ENCODE measurements at places on chromosomes 12 and 14.

DNA sequence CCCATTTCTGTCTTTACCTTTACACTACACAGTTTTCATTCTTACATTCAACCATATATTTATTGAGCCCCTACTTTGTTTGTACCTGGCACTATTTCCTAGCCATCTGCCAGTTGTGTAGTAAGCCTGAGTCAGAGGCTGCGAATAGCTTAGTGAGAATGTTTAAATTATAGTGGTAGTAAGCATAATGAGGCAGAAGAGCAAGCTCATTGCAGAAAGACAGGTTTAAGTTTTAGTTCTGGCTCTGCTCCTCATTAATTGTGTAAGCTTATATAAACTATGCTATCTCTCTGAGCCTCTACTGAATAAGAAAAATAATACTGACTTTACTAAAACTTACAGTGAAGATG lies 123.5 kb downstream of the NAV3 start:
- no peak for DNase-seq

- no peak for DNase-seq
These were observed 9.1 kb upstream of the CDC42BPB start for GRCh38 chr14:103066399-103066798.

DNA sequence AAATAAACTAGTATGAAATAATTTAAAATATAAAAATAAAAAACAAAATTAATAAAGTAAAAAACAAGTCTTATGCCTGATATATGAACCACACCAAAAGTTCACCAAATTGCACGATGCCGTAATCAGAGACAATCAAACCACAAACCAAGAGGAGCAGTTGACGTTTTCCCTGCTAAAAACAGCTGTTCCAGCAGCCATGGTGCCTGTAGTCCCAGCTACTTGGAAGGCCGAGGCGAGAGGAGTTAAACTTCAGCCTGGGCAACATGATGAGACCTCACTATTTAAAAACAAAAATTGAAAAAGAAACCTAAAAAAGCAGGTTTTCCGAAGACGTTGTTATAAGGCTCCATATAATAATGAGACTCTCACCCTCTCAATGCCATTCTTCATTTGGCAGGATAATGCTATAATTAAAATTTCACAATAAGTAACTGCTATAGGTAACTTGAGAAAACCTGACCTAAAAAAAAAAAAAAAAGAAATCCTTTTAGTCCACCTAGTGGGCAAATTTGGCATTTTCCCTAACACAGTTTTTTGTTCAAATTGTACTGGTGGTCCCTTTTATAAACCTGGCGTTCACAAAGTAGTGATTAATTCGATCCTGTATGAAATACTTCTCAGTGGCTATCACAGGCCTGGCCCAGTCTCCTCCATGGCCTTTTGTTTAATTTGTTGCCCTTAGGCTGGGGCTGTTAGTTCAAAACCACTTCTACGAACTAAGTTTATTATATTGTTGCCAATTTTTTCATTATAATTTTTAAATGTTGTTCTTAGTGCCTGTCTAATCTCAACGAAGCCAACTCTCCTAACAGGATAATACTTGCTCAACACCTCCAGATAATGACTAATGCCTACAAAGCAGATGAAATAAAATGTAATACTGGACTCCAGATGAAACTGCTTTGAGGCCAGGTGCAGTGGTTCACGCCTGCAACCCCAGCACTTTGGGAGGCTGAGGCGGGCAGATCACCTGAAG lies 62.1 kb downstream of the TNFAIP2 start:
- peak; percentile 33 for DNase-seq

GRCh38 chr14:85273099-85273677 lies 256.8 kb upstream of the FLRT2 start:
- no peak for DNase-seq

- peak; percentile 73 for DNase-seq
These were observed 3.7 kb upstream of the NECAP1 start for GRCh38 chr12:8078398-8078797.

- DNase-seq: peak; percentile 15
These were observed 35.9 kb downstream of the ACADS start for GRCh38 chr12:120761519-120761934.

GRCh38 chr14:22870811-22871223 lies 723 bp upstream of the LRP10 start:
- no peak for DNase-seq

DNA sequence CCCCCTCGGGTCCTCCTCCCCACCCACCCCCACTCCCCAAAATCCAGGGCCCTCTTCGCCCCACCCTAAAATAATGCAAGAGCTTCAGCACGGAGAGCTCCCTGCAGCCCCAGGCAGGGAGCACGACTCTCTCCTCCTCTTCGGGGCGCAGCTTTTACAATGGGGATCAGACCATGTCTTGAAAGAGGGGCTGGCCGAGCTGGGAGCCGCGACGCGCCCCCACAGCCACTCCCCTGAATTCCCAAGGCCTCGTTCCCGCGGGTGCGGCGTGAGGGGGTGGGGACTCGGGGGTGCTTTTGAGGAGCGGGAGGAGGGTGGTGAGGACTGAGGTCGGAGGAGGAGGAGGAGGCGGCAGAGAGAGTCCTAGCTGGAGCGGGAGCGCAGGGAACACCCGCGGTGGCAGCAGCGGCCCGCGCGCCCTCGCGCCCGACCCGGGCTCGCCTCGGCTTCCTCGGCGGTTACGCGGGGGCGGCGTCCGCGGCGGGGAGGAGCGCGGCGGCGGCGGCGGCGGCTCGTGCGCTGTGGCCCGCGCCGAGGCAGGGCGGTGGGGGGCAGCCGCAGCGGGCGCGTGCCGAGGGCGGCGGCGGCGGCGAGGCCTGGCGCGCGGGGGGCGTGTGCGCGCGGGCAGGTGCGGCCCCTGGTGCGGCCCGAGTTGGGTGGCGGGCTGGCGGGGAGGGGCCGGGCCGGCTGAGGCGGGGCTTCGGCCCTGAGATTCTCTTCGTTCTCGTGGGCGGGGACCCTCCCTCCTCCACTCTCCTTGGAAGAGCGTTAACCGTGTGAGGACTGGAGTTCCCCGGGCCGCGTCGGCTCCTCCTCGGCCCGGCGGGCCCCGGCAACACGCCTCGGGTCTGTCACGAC lies at the start of gene ANKS1B:
Gene ANKS1B, minus strand, starts transcription at position 666 of the 858 bp plus-strand sequence. CDS start 699 bp downstream, outside the sequence.
- DNase-seq: no peak

GRCh38 chr14:61555056-61555838 lies 140.1 kb upstream of the HIF1A start:
- DNase-seq: no peak

DNA sequence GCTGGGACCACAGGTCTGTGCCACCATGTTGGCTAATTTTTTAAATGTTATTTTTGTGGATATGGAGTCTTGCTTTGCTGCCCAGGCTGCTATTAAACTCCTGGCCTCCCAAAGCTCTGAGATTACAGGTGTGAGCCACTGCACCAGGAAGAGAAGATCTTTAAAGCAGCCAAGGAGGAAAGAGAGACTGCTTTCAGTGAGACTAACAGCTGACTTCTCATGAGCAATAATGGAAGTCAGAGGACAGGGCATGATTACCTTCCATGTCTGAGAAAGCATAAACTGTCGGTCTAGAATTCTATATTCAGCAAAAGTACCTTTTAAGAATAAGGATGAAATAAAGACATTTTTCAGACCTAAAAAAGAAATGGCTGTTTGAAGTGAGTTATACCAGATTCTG lies 57.3 kb upstream of the CHGA start:
- DNase-seq: no peak

DNA sequence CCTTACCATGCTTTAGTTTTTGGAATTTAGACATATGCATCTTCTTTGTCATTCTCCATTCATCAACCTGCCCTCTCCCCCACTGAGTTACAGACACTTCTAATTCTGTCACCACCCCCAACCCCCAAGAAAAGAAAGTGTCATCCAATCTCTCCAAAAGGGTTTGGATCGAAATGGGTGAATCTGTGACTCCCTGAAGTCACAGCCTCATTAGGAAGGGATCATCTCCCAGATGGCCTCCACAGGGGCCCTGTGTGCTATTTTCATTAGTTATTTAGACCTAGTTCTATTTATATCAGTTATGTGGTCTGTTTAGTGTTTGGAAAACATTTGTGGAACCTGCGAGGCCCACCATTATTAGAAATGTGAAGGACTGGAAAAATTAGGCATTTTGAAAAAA lies 191.0 kb upstream of the ATP2B1 start:
- DNase-seq: no peak

- no peak for DNase-seq
These were observed 172.9 kb downstream of the TSPAN9 start for GRCh38 chr12:3250034-3250433.

DNA sequence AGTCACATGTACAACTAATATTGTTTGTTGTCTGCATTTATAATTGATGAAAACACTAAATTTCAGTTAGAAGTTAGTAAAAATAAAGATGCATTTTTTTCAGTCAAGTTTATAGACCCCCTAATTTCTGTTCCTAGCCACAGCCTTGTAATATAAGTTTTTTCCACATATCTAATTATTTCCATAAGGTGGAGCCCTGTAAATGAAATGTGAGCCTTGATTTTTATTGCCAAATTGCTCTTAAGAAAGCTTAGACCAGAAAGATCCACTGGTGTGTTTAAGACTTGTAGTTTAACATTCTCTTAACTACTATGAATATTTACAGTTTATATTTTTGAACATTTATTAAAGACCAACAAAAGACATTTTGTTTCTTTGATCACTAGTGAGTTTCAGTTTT lies 322.1 kb upstream of the RGS6 start:
- DNase-seq: no peak

DNA sequence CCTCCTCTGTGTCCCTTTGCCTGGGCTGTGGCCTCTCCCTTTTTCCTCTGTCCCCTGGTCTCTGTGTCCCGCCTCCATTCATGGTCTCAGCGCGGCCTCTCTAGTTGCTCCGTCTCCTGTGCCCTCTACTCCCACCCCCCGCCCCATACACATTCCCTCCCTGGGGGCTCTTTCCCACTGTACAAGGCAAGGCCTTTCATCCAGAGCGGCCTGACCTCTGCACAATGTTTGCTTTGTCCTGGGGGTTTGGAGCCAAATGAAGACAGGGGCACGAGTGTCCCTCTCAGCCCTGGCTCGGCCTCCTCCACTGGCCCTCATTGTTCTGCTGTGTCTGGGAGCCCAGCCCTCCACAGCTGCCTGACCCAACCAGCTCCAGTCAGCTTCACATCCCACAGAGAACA lies 678.6 kb downstream of the BCL11B start:
- DNase-seq: no peak

- DNase-seq: no peak
These were observed 226.2 kb downstream of the NUBPL start for GRCh38 chr14:31787377-31787776.

- no peak for DNase-seq
These were observed 55.6 kb downstream of the ESRRB start for GRCh38 chr14:76431538-76431937.

DNA sequence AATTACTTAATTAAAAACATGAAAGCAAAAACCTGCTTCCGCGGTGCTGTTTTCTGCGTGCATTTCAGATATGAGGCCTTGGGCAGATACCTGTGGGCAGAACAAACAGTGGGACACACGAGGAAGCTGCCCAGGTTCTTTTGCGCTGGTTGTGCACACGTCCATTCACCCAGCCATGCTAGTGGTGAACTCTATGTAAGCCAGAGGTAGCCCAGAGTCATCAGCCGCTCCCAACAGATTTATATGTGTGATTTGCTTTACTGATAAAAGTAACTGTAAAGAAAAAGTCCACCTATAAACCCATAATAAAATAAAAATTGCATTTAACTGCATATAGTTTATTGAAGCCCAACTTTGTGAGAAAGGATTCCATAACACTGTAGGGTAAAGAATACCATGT lies 47.1 kb upstream of the TMEM260 start:
- no peak for DNase-seq

GRCh38 chr12:115897729-115898128 lies 379.8 kb downstream of the MED13L start:
- no peak for DNase-seq

- no peak for DNase-seq
These were observed 133.0 kb upstream of the ABCD2 start for GRCh38 chr12:39752482-39753137.

GRCh38 chr14:80105488-80105994 lies 105.8 kb downstream of the DIO2 start:
- DNase-seq: no peak

DNA sequence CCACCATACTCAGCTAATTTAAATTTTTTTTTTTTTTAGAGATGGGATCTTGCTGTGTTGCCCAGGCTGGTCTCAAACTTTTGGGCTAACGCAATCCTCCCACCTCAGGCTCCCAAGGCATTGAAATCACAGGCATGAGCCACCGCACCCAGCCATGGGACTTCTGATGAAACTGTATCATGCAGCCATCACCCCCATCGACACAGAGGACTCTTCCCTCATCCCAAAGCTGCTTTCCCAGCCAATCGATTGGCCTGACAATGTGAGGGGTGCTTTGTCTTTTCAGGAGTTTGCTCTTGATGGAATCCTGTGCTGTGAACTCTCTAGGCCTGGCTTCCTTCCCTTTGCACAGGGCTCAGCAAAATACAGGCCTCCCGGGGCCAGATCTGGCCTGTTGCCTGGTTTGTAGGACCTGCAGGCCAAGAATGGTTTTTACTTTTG lies 59.6 kb upstream of the NCOR2 start:
- peak; percentile 74 for DNase-seq

DNA sequence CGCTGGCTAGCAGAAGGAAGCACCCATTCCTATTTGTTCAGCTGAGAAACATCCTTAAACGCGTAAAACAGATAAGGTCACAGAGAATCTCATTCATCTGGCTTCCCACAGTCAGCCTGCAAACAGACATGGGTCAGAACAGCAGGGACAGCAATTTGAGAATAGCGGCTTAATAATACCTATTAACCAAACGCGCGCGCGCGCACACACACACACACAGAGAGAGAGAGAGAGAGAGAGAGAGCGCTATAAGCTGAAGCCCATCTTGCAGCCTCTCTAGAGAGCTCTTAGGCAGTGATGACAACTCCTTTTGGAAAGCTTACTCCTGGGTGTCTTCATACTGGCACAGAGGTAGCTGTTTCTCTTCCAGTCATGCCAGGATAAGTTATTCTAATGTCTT lies 26.4 kb downstream of the TMEM132D start:
- DNase-seq: no peak

DNA sequence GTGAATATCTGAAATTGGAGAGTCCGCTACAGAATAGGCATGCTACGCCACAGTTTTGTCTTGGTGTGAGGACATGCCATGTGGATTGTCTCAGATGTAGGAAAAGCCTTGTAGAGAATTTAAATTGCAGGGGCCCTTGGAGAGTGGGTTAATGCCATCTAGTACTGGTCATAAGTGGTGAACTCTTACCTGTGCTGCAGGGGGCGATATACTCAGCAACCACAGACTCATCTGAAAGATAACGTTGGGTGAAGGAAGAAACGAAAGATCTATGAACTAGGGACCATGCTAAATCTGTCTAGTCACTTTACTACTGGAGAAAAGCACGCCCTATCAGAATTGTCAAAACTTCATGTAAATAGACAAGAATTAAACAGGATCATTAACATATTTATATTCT lies 33.7 kb upstream of the A2M start:
- no peak for DNase-seq

GRCh38 chr12:65720136-65721130 lies 103.8 kb upstream of the HMGA2 start:
- DNase-seq: peak; percentile 87

DNA sequence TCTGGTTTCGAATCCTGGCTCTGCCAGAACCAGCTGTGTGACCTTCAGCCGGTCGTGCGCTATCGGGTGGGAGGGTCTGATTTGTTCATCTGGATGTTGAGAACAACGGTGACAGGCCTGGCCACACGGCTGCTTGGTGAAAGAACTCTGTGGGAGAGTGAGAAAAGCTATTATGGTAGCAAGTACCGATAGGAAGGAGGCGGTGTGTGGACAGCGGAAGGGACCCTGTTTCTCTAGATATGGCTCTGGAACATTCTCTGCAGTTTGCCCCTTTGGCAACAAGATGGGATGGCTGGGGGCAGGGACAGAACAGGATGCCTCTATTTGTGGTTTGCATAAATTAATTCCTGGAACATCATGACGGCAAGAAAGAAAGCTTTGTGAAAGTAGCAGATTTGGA lies 347.3 kb downstream of the AACS start:
- no peak for DNase-seq

Measured in astrocyte of the cerebellum (primary cell).